Activated naive CD8-positive, alpha-beta T cell treated with anti-CD3 and anti-CD28 coated beads for 36 hours (primary cell): ENCODE measurements at places on chromosomes 3 and 15.

GRCh38 chr3:155334914-155335723 is 41.6 kb upstream of the STRIT1 start:
- DNase-seq: peak; percentile 6
- peaks cover 13% of the 10 kb centered on the region for H3K4me1 ChIP-seq

DNA sequence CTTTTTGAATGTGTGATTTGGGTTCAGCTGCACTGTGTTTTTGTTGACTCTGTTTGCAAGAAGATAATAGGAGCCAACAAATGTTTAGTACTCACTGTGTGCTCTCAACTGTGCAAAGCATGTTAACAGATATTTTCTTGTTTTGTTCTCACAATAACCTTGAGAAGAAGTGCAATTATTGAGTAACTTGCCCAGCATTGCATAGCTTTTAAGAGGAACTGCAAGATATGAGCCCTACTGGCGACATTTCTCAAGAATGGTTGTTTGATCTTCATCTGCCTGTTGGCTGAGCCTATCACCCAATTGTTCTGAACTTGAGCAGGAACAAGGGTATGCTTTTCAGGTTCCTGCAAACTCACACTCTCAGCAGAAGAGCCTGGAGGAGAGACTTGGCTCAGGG is 43.4 kb upstream of the AGBL1 start:
- H3K4me1 ChIP-seq: no peaks in the 10 kb centered on the region
- no peak for DNase-seq
- no peaks in the 10 kb centered on the region for H3K36me3 ChIP-seq
- peaks cover 18% of the 10 kb centered on the region for H3K27me3 ChIP-seq

- H3K4me3 ChIP-seq: no peak overlapping the region
- DNase-seq: no peak
- no peaks in the 10 kb centered on the region for H3K36me3 ChIP-seq
- H3K4me1 ChIP-seq: peaks cover 12% of the 10 kb centered on the region
- H3K27me3 ChIP-seq: no peaks in the 10 kb centered on the region
- H3K27ac ChIP-seq: no peak overlapping the region
These were observed 72.7 kb upstream of the FNDC3B start for GRCh38 chr3:171966533-171967136.

- H3K4me1 ChIP-seq: peaks cover 7% of the 10 kb centered on the region
- no peaks in the 10 kb centered on the region for H3K27me3 ChIP-seq
- no peak overlapping the region for H3K4me3 ChIP-seq
- H3K36me3 ChIP-seq: peaks cover 25% of the 10 kb centered on the region
- DNase-seq: no peak
These were observed 24.4 kb downstream of the FAN1 start for GRCh38 chr15:30928076-30928475.

- H3K4me3 ChIP-seq: no peak overlapping the region
- no peaks in the 10 kb centered on the region for H3K27me3 ChIP-seq
- peaks cover 4% of the 10 kb centered on the region for H3K4me1 ChIP-seq
These were observed 42.7 kb downstream of the PRKAR2A start for GRCh38 chr3:48804930-48805329.

GRCh38 chr3:28716939-28717338 is 368.3 kb upstream of the AZI2 start:
- H3K27ac ChIP-seq: no peak overlapping the region
- DNase-seq: no peak
- no peaks in the 10 kb centered on the region for H3K4me1 ChIP-seq
- H3K27me3 ChIP-seq: no peaks in the 10 kb centered on the region
- no peaks in the 10 kb centered on the region for H3K36me3 ChIP-seq
- no peak overlapping the region for H3K4me3 ChIP-seq
